ENCODE measurements at places on chromosomes 3 and 15.

DNA sequence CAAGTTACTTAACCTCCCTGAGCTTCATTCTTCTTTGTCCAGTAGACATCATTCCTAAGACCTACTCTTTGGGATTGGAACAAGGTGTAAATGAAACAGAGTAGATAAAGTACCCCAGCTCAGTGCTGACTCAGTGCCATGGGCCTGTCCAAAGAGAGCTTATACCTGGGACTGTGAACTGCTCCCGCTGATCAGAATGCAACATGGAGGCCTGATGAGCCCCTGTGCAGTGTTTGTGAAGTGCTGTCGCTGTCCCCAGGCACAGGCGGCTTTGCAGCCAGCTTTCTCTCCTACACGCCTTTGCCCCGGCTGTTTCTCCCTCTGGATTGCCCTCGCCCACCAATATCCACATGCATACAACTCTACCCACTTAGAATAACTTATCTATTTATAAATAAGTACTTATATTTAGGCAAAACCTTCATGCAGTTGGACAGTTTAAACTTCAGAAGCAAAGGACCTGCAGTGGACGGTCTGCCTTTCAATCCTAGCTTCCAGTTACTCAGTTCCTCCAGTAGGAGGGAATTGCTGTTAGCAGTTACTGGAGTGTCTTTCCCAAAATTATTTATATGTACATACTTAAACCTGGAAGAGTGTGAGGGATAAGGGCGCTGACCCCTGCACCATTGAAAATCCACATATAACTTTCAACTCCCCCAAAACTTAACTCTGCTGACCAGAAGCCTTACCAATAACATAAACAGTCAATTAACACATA is 80.0 kb downstream of the CORO2B start:
- DNase-seq = no peak

- no peak for DNase-seq
Observed at GRCh38 chr15:38509152-38509551, 55.2 kb downstream of the FAM98B start.

- DNase-seq = no peak
Observed at GRCh38 chr3:100140976-100141375, 26.7 kb upstream of the FILIP1L start.

GRCh38 chr3:170999737-171000242 is 26.7 kb downstream of the SLC2A2 start:
- no peak for DNase-seq

- DNase-seq = no peak
Observed at GRCh38 chr3:26256224-26256623, 366.3 kb upstream of the LRRC3B start.

- no peak for DNase-seq
Observed at GRCh38 chr3:56917361-56918110, 115.8 kb upstream of the ARHGEF3 start.
